ENCODE measurements at places on chromosomes 2 and 18.

DNA sequence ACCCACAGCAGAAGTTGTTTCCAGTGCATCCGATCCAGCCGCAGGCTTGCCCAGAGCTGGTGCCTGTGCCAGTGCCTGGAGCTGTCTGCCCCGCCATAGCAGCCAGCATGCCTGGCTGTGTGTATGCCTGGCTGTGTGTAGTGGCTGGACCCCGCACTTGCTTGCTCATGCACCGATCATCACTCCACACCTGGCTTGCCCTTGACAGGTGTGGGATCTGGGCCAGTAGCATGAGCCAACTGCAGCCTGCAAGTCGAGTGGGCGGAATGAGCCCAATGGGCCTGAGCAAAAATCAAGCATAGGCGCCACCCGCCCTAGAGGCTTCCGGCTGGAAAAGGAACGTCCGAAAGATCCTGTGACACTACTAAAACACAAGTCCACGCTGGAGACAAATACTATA is 74.5 kb downstream of the EPB41L3 start:
- no peak for DNase-seq

- DNase-seq, result no peak
Observed at GRCh38 chr2:18065249-18065648, 186.8 kb downstream of the KCNS3 start.

DNA sequence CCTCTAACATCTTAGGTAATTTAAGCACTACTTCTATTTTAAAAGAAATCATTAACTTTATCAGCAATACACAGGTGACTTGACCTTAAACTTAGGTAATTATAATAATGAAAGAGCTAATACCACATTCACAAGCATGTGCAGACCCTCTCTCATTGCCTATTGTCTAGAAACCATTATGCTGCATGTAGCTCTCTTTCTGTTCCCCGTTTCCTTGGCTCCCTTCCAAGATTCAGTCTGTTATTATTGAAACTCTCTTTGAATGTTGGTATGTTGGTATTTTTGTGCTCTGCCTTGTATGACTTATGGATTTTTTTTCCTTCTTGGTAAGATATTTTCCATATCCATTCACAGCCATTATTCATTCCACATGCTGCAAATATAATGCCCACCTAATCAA is 201.2 kb downstream of the CDCA7 start:
- DNase-seq, result no peak

DNA sequence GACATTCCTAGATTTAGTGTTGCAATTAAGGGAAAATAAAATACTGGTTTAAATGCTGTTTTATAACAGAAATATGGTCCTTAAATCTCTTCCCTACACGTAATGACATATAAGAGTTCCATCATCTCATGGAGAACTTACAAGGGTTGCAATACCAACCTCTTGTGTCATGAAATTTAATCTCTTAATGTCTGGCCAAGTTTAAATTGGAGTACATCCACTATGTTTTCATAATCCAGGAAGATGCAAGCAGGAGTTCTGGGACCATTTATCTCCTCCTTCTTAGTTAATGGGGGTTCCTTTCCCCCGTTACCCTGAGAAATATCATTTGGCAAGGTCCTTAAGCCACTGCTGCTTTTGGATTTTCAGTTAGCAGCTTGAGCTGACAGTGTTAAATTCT is 126.0 kb upstream of the ACVR2A start:
- no peak for DNase-seq

- DNase-seq, result no peak
Observed at GRCh38 chr18:5893956-5894610, 1.2 kb downstream of the TMEM200C start.

- no peak for DNase-seq
Observed at GRCh38 chr2:177187631-177188312, 24.8 kb upstream of the HNRNPA3 start.

GRCh38 chr18:5982332-5982731 is 87.0 kb upstream of the TMEM200C start:
- DNase-seq, result no peak

Measured in activated T-cell treated with anti-CD3 and anti-CD28 coated beads for 48 hours (primary cell).